T-helper 1 cell (primary cell): ENCODE measurements at places on chromosomes 1 and 21.

DNA sequence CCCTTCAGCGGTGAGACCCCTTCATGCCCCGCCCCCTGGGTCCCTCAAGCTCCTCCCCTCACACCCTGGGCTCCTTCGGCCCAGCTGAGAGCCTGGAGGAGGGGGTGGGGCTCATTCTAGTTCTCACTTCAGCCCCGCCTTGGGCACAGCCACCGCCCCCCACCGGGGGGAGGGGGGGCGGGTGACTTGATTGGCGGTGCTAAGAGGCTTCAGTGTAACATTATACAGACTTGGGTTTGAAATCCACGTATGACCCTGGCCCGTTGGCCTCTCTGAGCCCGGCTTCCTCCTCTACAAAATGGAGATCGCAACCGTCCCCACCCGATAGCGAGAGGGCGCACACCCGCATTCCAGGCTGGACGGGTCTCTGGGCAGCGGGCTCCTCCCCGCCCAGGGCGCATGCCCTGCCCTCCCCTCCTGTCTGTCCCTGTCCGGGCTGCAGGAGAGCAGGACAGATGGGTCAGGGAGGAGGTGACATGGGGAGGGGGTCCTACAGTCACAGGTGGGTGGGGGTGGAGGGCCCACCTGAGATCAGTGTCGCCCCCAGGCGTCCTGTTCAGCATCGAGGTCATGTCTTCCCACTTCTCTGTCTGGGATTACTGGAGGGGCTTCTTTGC lies 5.1 kb downstream of the CLCNKB start:
- DNase-seq = peak; percentile 29

- DNase-seq = no peak
These were observed 41.1 kb downstream of the EPHA2 start for GRCh38 chr1:16114527-16115467.

DNA sequence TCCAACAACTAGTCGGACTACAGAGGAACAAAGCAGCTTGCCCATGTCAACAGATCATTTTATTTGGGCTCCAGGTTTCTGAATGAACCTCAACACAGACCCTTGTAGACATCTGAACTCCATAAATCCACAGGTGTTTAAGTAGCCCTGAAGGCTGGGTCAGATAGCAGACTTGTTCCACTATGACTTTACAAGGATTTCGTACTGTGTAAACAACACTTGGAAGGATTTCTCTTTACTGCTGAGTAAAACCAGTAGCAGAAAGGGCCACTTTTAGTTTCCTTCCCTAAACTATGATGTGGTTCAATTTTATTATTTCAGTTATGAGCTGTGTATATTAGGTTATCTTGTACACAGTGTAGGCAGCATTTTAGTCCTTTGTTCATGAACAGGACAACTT lies 316.4 kb upstream of the ADGRL2 start:
- no peak for DNase-seq

GRCh38 chr1:246791303-246791918 lies 67.2 kb downstream of the SCCPDH start:
- DNase-seq = no peak

GRCh38 chr1:52668711-52669110 lies 29.4 kb downstream of the COA7 start:
- no peak for DNase-seq

DNA sequence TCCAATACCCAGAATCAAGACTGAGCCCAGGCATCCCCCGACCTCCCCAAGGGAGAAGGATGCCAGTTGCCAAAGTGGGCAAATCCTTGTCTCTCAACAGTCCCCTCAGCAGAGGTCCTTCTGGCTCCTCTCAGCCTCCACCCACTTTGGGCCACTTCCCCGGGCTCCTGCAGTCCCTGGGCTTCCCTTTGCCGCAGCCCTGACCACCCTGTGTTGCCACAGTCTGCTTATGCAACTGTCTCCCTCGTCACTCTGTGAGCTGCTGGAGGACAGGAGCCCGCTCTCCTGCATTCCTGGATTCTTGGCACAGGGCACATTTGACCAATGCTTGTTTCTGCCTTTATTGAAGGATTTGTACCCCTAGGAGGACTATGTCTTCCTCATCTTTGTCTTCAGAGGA lies 2.9 kb upstream of the LRP8 start:
- DNase-seq = no peak

DNA sequence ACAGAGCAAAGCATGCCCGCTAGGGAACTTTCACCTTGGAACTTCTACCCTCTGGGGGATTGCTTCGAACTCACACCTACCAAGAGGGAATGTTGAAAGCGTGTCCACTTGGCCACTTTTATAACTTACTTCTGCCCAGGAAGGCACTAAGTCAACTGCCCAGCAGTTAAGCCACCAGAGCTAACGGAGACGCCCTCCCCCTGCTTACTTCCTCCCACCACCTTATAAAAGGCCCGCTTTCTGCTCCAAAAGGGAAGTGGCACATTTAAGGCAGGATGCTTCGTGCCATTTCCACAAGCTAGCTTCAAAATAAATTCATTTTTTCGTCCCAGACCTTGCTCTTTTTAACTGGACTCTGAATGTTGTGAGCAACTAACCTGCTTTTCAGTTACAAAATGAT lies 3.2 kb upstream of the AK2 start:
- no peak for DNase-seq

- no peak for DNase-seq
These were observed 763 bp downstream of the AUNIP start for GRCh38 chr1:25858494-25858893.

DNA sequence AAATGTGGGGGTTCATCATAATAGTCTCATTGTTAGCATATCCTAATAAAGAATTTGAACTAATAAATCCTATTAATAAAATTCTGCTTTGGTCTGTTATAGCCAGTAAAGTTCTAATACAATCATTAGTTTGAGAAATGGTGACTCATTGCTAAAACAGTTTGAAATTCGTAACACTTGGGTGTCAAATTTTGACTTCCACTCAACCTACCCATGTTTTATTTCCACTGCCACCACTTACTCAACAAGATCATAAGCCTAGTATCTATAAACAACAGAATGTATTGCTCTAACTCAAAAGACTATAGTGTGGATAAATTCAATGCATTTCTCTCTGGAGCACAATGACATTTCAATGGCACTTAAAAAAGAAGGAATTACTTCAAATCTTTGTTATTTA lies 29.1 kb downstream of the LGALS8 start:
- no peak for DNase-seq

- peak; percentile 61 for DNase-seq
These were observed 10.9 kb upstream of the ALDH4A1 start for GRCh38 chr1:18913065-18913835.

DNA sequence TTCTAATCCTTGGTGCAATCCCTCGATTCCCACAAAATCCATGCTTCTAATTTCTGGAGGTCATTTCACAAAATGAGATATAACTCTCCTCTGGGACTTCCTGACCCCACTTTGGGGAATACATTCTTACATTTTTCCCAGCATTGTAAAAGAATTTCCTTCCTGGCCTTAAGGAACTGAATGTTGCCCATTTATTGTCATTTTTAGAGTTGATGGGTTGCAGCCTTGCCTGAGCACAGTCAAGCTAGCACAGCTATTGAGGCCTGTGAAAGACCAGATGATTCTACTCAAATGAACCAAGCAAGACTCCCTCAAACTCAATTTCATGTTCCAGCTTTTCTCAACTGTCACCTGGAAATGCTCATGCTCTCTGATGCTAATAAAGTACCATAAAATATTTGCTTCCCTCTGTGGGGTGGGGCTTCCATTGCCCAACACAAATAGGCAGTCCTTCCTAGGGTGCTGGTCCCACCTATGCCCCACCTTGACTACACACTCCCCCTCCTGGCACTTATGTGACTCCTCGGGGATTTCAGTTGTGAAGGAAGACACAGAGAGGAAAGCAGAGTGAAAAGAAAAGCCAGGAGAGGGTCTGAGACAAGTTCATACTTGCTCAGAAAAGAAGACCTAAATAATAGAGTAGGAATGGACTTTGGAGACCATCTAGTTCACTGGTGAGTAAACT lies 24.0 kb upstream of the CDC7 start:
- no peak for DNase-seq
